Natural killer cell treated with Interleukin-12 subunit alpha and Interleukin-12 subunit beta and Interleukin-15 and Interleukin-18, amount 100 ng/mL, for 72 hours (primary cell): ENCODE measurements at places on chromosomes 1 and 21.

- no peak for DNase-seq
Observed at GRCh38 chr1:211653293-211653692, 22.1 kb downstream of the NEK2 start.

DNA sequence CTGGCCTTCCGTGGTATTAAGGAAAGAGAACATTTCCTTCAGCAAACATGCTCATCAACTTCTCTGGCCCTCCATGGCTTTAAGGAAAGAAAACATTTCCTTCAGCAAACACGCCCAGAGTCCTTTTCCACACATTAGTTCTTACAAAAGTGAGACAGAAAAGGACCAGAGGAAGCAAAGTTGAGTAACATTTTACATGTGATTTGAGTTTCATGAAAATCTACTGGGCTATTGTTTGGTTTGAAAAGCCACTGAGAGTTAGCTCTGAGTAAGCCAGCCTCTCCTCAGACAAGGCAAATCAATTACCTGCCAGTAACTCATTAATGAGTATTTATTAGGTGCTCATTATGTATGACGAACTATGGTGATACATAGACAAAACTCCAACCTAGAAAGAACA is 78.0 kb downstream of the NID1 start:
- DNase-seq, result no peak

DNA sequence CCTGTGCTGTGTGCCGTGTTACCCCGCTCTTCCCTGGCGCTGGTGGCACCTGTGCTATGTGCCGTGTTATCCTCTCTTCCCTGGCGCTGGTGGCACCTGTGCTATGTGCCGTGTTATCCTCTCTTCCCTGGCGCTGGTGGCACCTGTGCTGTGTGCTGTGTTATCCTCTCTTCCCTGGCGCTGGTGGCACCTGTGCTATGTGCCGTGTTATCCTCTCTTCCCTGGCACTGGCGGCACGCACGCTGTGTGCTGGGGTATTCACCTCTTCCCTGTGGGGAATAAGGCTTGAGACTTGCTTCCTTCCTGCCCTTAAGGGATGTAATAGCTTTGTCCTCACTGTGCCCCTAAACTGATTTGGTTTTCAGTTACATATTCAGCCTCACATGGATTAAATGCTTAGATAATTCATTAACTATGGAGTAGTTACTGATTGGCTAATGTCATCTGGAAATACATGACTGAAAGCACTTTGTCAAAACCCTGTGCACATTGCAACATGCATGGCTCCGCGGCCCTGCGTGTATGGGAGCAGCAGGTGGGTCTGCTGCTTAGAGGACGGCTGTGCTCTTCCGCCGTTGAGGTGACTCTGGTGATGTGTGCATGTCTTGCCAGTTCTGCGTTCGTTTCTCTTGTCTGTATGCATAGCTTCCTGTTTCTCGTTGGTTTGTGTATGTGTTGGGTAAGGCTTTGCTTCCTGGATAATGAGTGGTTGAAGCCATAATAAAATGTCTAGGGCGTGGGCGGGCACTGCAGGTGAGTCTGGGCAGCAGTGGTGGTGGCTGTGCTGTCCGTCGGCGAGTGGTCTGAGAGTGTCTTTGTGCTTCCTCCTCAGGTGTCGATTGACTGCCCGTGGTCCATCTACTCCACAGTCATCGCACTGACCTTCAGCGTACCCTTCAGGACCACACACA is 17.9 kb upstream of the PWP2 start:
- peak; percentile 62 for DNase-seq

GRCh38 chr1:1356796-1357401 is 1.5 kb downstream of the MXRA8 start:
- no peak for DNase-seq

DNA sequence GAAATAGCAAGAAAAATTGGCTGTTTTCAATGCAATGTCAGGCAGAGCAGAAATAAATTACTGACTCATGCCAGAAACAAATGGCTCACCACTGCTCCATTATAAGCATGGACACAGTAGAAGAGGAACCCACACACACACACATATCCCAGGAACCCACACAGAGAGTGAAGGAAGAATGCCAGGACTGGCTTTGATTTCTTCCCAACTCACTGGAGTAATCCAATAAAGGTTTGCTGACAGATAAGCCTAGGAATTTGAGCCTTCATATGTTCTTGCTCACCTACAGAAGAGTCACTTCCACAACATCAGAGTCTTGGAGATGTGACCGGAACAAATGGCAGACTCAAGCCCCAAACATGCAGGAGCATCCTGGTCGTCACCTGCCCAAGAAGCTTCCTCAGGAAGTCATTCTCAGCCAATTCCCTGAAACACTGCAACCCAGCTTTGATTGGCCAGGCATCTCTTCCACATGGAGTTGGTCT is 2.2 kb downstream of the SH3BP5L start:
- no peak for DNase-seq

DNA sequence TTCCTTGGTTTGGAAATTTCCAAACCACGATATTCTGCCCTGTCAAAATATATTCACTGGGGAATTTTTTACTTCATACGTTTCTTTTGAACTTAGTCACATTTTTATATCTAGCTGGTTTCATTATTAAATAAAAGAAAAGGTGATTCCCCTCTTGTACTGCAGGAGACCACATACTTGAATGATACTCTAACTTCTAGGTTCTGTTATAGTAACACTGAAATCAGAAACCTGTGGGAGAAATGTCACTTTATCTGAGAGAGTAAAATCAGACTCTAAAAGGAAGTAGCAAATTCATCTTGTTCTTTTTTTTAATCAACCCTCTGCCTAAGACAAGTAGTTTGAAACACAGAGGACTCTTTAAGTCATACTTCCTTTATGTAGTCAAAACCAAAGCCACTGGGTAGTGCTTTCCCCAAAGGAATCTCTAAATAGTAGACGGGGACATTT is 34.4 kb downstream of the MRPL39 start:
- DNase-seq, result no peak

DNA sequence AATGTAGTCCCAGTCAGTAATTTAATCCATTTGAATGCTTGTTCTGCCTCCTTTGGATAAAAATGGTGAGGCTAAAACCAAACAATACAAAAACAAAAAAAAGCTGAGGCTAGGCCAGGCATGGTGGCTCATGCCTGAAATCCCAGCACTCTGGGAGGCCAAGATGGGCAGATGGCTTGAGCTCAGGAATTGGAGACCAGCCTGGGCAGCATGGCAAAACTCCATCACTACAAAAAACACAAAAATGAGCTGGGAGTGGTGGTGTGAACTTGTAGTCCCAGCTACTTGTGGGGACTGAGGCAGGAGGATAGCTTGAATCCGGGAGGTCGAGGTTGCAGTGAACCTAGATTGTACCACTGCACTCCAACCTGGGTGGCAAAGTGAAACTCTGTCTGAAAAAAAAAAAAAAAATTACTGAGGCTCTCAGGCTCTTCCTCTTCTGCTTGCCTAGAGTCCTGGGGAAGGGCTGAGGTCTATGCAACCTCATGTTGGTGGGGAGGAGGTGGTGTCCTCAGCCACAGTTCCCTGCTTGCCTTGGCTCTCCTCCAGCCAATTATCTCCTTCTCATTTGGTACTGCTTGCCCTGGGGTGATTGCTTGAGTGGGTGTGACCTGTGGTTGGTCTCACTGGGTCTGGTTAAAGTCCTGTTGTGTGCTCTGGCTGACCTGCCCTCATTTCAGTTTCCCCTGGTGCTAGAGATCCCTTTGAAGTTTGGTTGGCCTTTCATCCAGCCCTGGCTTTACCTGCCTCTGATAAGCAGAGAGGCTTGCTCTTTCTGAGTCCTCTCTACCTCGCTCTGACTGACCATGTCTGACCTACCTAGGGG is 20.9 kb downstream of the S1PR1 start:
- DNase-seq, result no peak

DNA sequence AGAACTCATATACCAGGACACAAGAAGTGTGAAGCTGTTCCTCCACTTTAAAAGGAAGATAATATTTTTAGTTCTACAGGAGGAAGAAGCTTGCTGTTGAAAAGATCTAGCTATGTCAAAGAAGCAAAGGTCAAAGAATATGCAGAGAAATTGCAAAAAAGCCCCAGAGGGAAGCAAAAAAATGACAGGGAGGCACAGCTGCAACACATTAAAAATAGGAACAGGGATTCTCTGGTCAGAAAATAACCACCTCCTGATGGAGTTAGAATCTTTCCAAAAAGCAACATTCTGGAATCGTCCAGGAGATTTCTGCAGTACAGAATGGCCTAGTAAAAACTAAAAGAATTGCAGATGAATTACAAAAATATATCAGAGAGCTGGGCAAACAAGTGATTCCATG is 238.9 kb upstream of the PRMT6 start:
- DNase-seq, result no peak

DNA sequence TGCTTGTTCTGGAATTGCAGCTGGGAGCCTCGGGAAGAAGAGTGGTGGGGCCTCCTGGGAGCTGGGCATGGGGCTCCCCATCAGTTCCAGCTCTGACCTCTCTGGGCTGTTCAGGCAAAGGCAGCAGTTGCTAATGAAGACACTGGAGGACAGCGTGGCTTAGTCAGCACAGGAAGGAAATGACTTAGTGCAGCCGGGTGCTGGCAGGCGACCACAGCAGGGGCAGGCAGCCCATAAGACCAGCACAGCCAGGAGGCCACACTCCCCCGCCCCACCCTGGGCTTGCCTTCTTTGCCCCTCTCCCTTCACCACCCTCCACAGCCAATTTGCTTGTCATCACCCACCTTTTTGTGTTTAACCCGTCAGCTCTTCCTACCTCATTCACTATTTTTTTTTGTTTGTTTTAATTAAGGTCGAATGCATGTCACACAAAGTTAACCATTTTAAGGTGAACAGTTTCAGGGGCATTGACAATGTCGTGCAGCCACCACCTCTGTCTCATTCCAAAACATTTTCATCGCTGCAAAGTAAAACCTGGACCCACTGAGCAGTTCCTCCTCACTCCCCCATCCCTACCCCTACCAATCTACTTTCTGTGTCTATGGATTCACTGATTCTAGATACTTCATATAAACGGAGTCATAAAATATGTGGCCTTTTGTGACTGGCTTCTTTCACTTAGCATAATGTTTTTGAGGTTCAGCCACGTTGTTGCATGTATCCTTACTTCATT is 10.9 kb downstream of the OLIG2 start:
- DNase-seq, result peak; percentile 74

DNA sequence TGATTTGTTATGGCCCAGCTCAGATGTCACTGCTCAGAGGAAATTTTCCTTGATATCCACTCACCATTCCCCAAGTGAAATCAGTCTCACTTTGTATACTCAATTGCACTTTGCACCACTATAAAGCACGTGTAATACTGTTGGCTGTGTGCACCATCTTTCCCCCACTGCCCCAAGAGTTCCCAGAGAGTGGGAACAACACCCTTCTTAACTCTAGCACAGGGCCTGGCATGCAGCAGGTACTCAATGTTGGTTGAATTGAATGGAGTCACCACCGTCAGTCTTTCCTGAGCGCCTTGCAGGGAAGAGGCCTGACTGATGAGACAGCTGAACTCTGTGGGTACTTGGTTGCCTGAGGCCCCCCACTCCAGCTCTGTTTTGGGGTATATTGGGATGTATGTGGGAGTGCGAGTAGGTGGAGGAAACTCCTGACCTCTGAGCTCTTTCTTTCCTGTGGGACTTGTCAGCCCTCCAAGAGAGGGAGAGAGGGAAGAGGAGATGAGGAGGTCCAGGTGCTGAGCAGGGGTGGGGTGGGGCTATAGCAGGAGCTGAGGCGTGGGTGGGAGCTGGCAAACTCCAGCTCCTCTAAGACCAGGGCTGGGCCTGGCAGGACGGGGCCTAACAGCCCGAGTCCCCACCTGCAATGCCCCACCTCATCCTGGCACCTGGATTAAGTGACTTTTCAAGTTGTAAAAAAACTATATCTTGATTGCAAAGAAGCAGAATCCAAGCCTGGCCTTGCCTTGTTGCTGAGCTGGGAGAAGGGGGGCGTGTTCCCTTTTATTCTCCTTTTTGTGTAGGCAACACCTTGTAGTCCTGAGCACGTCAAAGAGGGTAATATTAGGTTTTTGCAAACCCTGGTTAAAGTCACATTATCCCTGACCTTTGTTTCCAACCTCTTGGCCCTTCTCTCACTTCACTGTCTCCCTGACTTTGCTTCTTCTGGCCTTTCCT is 19.4 kb upstream of the WASF2 start:
- no peak for DNase-seq

DNA sequence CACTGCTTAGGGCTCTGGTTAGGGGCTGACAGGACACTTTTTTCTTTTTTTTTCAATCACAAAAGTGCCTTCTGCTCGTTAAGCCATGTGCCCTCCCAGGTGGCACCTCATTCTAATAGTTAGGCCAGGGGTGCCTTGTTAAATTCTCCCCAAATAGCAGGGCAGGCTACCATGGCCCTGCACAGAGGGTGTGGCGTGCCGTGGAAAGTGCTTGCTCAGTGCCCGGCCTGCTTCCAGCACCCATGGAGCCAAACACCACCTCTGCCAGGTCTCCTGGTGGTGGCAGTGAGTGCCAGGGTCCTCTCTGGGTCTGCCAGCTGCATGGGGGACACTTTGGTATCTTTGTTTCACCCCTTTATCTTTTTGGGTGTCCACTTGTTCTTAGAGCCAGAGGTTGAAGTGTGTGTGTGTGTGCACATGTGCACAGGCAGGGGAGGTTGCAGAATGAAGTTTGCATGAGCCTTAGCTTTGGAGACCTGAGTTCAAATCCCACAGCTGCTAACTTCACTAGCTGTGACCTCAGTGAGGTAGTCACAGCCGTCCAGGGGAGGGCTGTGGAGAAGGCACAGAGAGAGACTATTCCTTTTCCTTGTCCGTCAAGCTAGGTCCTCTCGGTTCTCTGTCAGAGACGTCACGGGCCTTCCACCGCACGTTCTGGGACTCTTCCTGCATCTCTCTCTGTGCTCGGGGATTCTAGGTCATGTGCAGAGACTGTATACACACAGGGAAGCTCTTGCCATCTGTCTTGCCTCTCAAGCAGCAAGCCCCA is 39.9 kb upstream of the CSF3R start:
- DNase-seq, result no peak

DNA sequence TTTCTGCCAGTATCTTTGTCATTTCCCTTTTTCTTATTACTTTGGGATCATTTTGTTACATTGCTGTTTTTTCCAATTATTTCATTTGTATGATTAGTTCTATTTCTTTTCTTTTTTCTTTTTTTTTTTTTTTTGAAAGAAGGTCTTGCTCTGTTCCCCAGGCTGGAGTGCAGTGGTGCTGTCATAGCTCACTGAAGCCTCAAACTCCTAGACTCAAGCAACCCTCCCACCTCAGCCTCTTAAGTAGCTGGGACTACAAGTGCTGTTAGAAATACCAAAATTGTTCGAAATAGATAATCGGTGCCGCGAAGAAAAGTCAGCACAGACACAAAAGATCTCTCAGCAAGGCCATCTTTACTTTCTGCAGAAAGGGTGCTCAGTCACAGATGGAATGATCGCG is 26.6 kb upstream of the COL6A1 start:
- no peak for DNase-seq

GRCh38 chr1:39671433-39671792 is 494 bp downstream of the NT5C1A start:
- no peak for DNase-seq

GRCh38 chr1:73862355-73862754 is 335.6 kb downstream of the LRRIQ3 start:
- no peak for DNase-seq

GRCh38 chr1:15757575-15758342 is 836 bp upstream of the FBLIM1 start:
- DNase-seq, result no peak

GRCh38 chr1:169650551-169650950 is 20.6 kb upstream of the SELP start:
- no peak for DNase-seq
